Gastrocnemius medialis (tissue), 4 donors: ENCODE measurements at places on chromosomes 7 and 10.
A peak's percentile ranks its signal among the peaks of the same experiment; 100 is the strongest.

GRCh38 chr7:158556721-158557440 lies 30.7 kb downstream of the PTPRN2 start:
- DNase-seq = no peak

GRCh38 chr7:105230486-105230885 lies 158.2 kb downstream of the SRPK2 start:
- DNase-seq = no peak

GRCh38 chr10:3173171-3173878 lies 743 bp upstream of the PITRM1 start:
- no peak for DNase-seq

- DNase-seq = peak; percentile 25
Measured at GRCh38 chr7:332646-333392, 42.8 kb downstream of the FOXL3 start.

GRCh38 chr7:25351761-25352160 lies 123.5 kb upstream of the NPVF start:
- no peak for DNase-seq

DNA sequence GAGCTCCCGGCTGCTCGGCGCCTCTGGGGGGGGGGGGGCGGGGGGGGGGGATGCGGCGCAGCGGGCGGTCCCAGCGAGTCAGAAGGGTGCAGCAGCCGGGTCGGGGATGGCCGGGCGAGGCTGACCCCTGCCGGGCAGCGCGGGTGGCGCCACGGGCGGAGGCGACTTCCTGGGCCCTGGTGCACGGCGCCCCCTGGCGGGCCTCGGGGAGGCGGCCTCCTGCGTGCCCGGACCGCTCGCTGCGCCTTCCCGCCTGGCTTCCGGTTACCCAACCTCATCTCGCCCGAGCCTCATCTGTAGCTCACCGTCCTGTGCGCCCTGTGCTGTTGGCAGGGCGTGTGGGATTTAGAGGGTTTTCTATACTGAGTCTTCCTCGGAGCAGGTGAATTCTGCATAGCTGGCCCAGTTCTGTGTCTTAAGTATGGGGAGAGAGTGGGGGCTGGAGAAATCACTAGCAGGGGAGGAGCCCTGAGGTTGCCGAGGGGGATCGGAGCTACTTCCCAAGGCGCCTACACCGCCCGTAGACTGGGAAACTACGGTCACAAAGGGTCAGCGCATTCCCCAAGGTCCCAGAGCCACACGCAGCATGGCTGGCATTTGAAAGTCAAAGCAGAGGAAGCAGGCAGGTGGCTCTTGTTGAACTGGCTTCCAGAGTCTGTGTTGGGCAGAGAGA lies 28.3 kb upstream of the WDFY4 start:
- peak; percentile 71 for DNase-seq

GRCh38 chr10:4685491-4685890 lies 140.5 kb upstream of the AKR1E2 start:
- DNase-seq = no peak

GRCh38 chr7:68309806-68310205 lies 1288.5 kb upstream of the AUTS2 start:
- no peak for DNase-seq

- no peak for DNase-seq
Measured at GRCh38 chr7:22564511-22565045, 64.6 kb upstream of the STEAP1B start.

DNA sequence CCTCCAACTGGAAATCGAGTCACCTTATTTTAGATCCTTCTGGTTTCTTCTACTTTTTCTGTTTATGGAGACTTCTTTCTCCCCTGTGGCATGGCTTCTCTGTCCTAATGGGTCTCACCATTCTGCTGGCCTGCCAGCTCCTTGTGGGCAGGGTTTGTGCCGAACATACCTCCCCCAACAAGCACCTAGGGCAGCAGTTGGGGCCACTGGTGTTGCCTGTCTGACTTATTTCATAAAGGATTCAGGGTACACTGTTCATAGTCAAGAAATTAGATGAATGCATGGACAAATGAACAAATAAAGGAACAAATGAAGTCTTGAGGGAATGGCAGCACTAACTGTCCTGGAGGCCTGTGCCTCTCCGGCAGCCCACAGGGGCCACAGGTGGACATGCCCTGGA lies 55.6 kb upstream of the DOCK1 start:
- no peak for DNase-seq

GRCh38 chr10:117619707-117620405 lies 77.3 kb downstream of the EMX2 start:
- no peak for DNase-seq

- no peak for DNase-seq
Measured at GRCh38 chr10:1410032-1410431, 327.3 kb downstream of the ADARB2 start.

DNA sequence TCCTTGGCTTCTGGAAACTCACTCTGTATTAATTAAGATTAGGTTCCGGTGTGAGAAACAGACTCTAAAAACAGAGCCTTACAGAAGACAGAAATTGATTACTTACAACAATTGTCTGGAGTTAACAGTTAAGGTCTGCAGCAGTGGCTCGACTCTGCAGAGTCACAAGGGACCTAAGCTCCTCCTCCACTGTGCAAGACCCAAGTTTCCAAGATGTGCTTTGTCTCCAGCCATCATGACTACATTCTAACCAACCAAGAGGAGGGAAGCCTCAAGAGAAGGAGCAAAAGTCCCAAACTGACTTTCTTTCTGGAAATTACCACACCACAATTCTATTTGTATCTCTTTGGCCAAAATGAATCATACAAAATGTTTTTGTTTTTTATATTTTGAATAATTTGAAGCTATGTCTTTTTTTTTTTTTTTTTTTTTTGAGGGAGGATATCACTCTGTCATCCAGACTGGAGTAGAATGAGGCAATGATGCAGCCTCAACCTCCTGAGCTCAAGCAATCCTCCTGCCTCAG lies 14.2 kb upstream of the ODAD2 start:
- DNase-seq = no peak

DNA sequence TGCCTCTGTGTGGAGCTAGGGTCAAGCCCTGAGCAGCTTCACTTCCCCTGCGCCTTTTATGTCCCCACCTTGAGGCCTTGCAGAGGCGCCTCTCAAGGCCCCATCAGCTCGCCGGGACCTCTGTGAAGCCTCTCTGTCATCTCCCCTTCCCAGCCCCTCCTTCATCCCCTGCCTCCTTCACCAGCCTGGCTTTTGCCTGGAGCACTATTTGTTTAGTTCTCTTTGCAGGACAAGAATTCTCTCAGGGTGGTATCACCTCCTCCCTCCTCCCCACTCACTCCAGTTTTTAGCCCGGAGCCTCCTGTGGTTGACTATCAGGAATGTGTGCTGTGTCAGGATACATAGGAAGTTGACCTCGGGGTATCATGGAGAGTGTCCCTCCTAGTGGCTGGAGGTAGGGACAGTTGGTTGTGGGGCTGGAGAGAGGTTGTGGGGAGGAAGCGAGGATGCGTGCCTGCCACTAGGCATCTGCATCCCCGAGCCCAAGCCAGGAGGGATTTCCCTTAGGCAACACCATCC lies 89.8 kb upstream of the ANLN start:
- DNase-seq = no peak

DNA sequence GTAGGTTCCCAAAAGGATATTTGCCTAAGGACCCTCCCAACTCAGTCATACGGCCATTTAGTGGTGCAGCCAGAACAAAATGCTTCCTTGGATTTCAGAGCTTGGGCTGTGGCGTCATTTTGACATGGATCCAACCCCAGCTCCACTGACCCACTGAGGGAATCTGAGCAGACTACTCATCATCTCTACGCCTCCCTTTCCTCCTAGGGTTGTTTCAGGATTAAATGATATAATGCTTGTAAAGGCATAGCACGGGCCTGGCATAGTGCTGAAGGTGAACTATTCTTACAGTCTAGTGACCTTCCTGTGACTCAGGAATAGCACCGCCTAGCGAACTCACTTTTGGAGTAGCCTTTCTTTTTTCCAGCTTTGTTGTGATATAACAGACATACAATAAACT lies 70.3 kb upstream of the LOXL4 start:
- peak; percentile 72 for DNase-seq

- DNase-seq = no peak
Measured at GRCh38 chr7:101940151-101940550, 122.7 kb downstream of the CUX1 start.

DNA sequence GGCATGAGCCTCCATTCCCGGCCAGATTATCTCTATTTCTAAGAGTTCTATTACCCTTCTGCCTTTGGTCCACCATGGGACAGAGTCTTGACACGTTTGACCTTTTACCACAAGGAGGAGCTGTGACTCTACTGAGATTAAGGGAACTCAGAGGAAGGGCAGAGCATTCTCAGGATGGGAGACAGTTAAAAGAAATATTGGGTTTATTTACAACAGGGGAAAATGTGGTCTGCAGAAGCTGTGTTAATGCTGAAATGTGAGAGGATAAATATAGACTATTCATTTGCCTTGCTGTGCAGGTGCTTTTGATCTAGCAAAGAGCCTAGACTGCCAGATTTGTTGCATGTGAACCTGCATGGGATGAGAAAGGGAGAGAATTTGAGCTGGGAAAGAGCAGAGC lies 45.8 kb upstream of the PRSS58 start:
- no peak for DNase-seq

- no peak for DNase-seq
Measured at GRCh38 chr7:43648473-43649406, 65.8 kb downstream of the STK17A start.

DNA sequence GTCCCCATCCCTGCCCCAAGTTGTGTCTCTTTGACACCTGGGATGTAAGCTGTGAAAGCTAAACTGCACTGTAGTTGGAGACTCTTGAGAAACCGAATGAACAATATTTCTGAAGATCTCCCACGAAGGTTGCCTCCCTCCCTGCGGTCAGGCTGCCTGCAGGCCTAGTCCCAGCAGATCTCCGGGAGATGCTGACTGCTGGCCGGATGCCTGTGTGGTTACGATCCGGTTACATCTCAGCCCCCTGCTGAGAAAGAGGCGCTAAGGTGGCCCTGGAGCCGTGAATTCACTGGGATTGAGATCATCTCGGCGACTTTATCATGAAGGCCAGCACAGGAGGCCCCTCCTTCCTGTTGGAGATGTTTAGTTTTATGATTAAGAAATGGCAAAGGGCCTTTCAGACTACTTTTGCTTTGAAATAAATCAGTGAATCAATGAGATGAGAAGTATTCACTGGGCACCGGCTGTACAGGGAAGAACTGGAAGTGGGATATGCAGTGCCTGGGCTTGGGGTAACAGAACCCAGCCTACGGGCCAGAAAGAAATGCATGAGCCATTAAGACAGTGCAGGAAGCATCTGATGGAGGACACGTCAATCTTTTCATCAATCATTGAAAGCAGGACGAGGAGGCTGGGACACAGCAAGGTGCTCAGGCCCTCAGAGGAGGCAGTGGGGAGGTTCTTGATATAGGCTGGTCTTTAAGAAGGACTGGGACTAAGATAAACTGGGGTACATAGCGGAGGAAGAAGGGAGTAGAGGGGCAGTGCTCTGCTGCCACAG lies 177.6 kb downstream of the PRKAG2 start:
- DNase-seq = no peak

GRCh38 chr10:21279217-21279575 lies 246.3 kb downstream of the SKIDA1 start:
- DNase-seq = no peak

DNA sequence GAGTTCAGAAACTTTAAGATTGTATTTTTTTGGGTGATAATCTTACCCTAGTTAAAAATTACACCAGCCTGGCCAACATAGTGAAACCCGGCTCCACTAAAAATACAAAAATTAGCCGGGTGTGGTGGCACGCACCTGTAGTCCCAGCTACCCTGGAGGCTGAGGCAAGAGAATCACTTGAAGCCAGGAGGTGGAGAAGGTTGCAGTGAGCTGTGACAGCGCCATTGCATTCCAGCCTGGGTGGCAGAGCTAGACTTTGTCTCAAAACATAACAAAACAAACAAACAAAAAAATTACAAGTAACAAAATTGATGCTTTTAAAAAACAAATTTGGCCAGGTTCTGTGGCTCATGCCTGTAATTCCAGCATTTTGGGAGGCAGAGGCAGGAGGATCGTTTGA lies 76.7 kb downstream of the ANKRD61 start:
- DNase-seq = no peak

DNA sequence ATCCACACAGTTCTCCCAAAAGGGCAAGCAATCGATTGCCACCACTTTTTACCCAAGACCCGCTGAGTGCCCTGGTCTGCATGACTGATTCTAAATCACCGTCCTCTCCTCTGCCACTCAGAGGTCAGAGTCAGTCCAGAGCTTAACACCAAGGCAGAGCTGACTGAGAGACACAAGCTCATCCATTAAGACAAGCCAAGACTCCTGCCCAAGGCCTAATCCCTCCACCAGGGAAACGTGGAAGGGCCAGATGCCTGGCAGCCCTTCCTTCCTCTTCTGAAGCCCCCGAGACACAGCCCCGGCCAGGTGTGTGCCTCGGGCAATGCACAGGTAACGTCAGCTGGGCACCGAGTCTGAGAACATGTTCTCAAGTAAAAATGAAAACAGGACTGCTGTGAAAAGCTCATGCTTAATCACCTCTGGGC lies 51.7 kb downstream of the DIP2C start:
- DNase-seq = no peak

DNA sequence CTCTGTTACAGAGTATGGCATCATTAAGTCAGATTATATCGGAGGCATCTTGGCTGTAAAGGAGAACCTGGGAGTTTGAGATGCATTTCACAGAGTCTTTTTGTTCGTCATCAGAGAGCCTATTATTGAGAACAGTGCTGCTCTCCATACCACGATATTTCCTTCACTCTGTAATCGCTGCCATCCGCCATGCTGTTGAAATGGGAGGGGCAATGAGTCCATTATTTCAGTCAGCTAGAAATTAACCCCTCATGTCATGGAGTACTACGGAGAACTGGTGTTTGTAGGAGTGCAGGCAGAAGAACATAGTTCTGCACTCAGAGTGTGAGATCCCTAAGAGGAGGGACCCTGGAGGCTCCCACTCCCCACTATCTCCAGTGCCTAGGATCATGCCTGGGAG lies 59.2 kb downstream of the SLC16A12 start:
- no peak for DNase-seq

GRCh38 chr10:24242562-24242961 lies 33.6 kb downstream of the KIAA1217 start:
- no peak for DNase-seq

- DNase-seq = peak; percentile 77
Measured at GRCh38 chr10:3525832-3526449, 259.1 kb downstream of the KLF6 start.

DNA sequence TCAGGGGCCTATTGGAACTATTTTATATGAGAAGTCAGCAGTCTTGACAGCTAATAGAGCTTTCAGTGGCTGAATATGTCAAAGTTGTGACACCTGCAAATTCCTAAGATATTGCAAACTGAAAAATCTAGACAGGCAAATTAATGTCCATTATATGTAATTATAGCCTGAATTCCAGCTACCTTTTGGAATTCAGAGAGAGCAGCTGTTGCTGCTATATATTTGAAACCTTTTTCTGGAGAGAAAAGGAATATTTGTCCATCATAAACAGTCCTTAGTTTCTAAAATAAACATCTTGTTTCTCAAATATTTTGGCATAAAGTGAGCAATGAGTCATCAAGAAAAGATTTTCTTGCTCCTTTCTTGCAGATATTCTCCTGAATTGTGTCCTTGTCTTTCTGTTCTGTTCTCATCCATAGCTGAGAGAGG lies 408.9 kb upstream of the SEMA3D start:
- DNase-seq = no peak
